CD4-positive, alpha-beta memory T cell (primary cell): ENCODE measurements at places on chromosomes 6 and 20.

GRCh38 chr6:137202078-137202477, 17.1 kb downstream of the IFNGR1 start:
- no peak for DNase-seq

- no peak for DNase-seq
Measured at GRCh38 chr6:90121982-90122381, 174.7 kb downstream of the BACH2 start.

DNA sequence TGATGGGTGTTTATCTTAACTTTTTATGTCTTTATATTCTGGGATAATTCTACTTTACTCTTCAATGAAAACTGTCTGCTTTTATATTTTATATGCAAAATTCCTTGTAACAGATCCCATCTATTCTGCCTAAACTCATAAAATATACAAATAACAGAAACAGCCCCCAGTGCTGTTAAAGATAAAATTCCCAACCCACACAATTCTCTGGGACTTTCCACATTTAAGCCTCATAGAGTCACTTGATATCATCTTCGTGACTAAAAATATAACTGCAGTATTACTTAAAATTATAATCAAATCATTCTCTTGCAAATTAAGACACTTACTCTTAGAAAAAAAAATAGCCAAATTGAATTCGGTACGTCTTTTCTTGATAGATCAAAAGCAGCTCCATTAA, 60.2 kb downstream of the INSM1 start:
- DNase-seq = no peak

DNA sequence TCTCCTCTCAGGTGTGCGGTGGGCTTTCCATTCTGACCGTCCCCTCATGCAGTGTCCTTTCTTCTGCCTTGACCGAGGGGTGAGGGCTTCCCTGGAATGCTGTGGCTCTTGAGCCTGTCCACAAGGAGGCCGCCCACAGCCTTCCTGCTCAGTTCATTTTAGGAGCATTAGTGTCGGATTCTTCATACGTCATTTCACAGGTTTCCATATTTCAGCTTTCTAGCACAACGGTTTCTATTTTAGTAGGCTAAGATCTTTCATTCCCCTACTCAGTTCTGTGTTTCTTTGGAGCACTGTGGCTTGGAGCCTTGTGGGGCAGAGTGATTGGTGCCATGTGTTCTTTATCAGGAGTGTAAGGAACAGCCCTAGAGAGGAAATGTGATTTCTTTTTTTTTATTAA, 5.5 kb downstream of the PPP1R3G start:
- no peak for DNase-seq

GRCh38 chr6:18467741-18468502, 80.8 kb downstream of the RNF144B start:
- DNase-seq = no peak

DNA sequence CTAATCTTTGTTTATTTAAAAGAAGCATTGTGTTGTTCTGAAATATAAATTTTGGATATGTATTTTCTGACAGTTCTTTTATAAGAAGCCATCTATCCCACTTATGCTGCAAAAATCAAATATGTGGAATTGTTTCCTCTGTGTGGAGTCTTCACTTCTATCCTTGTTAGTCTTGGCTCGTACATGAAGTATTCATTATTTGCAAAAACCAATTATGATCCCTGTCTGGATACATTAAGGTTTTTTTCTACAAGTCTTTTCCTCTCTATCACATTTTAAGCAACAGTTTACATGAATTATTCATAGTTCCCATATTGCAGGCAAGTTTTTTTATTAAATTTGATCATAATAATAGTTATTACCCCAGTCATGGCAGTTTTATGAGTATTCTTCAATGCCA, 490.8 kb upstream of the GJE1 start:
- DNase-seq = no peak

GRCh38 chr6:141131616-141132015, 1001.1 kb upstream of the GJE1 start:
- no peak for DNase-seq

GRCh38 chr6:37314487-37315156, 39.2 kb upstream of the RNF8 start:
- no peak for DNase-seq

DNA sequence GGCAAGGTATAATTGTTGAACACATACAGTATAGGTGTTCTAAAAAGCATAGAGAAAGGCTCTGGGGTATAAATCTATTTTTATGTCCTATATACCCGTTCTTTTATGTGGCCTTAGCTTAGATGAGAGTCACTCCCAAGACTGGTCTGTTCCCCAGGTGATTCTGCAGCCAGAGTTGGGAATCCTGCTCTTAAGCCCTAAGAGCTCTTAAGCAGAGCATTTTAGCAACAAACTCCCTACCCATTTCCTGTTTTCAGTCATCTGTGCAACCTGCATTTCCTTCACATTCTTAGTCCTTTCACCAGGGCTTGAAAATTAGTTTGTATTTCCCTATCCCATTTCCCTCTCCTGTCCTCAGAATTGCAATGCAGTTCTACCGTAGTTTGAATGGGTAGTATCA, 166.1 kb downstream of the HS3ST5 start:
- DNase-seq = no peak

DNA sequence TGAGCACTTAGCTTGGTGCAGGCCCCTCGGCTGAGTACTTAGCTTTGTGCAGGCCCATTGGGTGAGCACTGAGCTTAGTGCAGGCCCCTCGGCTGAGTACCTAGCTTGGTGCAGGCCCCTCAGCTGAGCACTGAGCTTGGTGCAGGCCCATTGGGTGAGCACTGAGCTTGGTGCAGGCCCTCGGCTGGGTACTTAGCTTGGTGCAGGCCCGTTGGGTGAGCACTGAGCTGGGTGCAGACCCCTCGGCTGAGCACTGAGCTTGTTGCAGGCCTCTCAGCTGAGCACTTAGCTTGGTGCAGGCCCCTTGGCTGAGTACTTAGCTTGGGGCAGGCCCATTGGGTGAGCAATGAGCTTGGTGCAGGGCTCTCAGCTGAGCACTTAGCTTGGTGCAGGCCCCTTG, 387.1 kb downstream of the THBS2 start:
- no peak for DNase-seq

GRCh38 chr20:50645253-50646068, 45.9 kb downstream of the RIPOR3 start:
- no peak for DNase-seq

GRCh38 chr6:82251942-82252341, 4.4 kb upstream of the IBTK start:
- peak; percentile 16 for DNase-seq

- DNase-seq = no peak
Measured at GRCh38 chr6:50884364-50884763, 65.7 kb downstream of the TFAP2B start.

DNA sequence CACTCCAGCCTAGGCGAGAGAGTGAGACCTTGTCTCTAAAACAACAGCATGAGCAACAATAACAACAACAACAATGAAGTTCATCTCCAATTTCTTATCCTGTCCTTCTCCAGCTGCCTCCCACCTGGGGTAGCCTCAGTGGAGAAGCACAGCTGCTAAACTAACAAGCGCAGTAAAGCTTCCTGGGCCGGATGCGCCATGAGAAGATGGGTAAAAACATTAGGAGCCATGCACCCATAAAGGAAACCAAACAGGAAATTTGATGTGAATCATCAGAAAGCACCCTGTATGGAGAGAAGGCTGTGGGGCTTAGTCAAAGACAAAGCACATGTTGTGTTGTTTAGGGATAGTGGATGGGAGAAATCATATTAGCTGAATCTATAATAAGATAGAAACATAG, 61.1 kb upstream of the CCN6 start:
- peak; percentile 80 for DNase-seq

DNA sequence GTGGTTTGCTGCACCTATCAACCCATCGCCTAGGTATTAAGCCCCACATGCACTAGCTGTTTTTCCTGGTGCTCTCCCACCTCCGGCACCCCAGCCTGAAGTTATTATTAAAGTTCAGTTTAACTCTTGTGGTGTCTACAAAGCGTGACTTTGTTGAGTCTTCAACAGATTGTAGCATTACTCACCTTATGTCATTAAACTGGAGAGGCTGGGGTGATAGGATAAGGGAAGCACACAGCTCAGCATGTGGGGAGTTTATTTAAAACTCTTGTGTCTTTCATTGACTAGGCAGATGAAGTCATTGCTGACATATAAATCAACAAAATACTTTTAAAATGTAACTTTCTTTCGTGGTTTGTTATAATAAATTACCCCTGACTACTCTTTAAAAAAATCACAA, 84.7 kb upstream of the GCM1 start:
- DNase-seq = no peak

DNA sequence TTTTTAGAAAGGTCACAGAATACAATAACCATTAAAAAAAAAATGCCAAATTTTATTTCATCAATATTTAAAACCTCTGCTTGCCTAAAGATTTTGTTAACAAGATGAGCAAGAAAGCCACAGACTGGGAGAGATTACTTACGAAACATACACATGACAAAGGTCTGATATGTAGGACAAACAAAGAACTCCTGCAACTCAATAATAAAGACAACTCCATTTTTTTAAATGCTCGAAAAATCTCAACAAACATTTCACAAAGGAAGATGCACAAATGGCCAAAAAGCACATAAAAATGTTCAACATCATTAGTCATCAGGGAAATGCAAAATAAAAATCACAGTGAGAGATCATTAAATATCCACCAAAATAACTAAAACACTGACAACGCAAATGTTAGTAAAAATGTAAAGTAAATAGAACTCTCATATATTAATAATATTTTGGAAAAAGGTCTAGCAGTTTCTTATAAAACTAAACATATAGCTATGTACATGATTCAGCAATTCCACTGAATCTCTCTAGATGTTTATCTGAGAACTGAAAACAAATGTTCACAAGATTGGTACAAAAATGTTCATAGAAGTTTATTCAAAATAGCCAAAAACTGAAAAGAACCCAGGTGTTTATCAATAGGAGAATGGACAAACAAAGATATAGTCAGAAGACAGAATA, 10.3 kb downstream of the STK38 start:
- DNase-seq = no peak

- DNase-seq = no peak
Measured at GRCh38 chr6:166672624-166673206, 45.7 kb upstream of the RPS6KA2 start.

GRCh38 chr6:169787797-169788196, 36.4 kb downstream of the ERMARD start:
- DNase-seq = no peak

DNA sequence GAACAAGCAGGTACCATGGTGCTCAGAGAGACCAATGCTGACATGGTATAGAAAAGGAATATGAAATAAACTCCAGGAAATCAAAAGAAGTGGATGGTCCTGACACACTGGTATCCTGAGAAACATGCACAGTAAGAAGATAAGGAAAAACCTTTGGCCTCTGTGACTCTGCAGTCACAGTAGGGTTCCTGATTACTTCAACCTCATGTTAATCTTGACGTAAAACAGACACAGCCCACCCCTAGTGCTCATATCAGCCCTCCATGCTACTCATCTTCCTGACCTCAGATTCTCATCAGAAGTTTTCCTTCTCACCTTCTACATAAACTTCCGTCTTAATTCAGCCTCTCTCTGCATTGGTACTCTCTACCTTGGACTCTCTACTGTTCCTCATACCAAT, 240.9 kb downstream of the PKHD1 start:
- no peak for DNase-seq

DNA sequence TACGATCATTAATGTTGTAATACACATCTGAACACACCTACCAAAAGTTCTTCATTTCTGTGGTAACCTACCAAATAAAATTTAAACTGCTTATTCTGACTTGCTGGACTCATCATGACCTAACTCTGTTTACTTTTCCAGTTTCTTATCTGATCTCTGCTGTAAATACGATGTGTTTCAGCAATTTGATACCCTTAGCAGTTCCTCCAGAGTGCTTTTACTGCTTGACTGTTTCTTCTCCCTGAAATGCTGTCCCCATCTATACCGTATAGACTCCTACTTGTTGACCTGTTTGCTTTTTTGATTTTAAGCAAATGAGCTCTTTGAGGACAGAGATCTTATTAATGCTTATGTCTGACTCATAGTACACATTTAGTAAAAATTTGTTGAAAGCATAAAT, 119.5 kb downstream of the SCAF8 start:
- DNase-seq = no peak

- DNase-seq = no peak
Measured at GRCh38 chr20:53959911-53960578, 110.3 kb downstream of the BCAS1 start.

GRCh38 chr6:136323431-136324112, 33.9 kb upstream of the BCLAF1 start:
- DNase-seq = no peak

DNA sequence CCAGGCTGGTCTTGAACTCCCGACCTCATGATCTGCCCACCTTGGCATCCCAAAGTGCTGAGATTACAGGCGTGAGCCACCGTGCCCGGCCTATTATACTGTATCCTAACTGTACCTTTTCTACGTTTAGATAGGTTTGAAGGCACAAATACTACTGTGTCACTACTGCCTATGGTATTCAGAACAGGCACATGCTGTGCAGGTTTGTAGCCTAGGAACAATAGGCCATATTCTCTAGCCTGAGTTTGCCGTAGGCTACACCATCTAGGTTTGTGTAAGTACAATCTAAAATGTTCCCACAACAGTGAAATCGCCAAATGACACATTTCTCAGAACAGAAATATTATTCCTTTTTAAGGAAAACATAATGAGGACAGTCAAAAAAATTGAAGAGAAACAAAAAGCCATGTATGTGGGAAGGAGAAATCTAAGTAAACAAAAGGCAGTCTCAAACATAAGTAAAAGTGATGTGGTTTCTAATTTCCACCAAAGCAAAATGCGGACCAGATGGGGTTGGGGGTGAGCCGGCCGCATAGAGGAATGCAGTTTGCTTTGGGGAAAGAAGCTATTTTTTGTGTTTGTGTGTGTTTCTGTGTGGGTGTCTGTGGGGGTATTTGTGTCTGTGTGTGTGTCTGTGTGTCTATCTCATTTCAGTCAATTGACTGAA, 192.6 kb upstream of the SALL4 start:
- no peak for DNase-seq

DNA sequence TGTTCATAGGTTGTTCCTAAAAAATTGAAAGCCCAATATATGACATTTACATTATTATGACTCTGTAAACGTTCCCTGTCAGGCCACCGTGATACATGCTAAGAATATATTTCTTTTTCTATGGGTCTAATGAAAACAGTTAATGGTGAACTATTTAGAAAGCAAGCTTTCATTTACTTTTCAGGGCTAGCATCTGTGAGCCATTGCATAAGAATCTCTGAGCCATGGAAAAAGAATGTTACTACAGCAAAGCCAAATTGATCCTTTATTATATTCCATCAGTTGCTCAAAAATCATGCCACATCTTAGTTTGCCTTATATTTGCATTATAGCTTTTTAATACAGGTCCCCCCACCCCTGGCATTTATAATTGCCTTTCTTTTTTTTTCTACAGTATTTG, 275.5 kb downstream of the ZFAND3 start:
- no peak for DNase-seq

GRCh38 chr6:44176762-44177509, 18.3 kb downstream of the CAPN11 start:
- DNase-seq = no peak

DNA sequence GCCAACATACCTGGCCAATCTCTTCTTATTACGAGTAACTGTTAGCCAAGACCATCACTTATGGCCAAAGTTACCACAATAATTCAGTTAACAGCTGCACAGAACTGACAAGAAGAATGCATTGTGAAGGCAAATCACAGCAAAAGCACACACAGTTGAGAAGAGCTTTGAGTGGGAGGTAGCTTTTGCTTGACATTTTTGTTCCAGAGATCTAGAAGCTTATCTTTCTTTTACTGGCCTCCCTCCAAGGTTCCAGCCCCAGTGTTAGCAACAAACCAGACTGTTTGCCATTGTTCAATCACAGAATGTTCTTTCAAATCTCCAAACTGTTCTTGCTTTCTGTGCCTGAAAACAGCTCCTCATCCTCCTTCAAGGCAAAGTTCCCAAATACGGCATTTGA, 35.9 kb upstream of the IRAK1BP1 start:
- DNase-seq = no peak
